HCT116 (cell line): ENCODE measurements at places on chromosomes 12 and 14. TPM values are rescaled to one million over a fixed set of nuclear protein-coding genes. Genes with fewer than 3 reads are reported as not detected.

RNU4-1 gene
- total RNA-seq: 2,323 TPM

DNA sequence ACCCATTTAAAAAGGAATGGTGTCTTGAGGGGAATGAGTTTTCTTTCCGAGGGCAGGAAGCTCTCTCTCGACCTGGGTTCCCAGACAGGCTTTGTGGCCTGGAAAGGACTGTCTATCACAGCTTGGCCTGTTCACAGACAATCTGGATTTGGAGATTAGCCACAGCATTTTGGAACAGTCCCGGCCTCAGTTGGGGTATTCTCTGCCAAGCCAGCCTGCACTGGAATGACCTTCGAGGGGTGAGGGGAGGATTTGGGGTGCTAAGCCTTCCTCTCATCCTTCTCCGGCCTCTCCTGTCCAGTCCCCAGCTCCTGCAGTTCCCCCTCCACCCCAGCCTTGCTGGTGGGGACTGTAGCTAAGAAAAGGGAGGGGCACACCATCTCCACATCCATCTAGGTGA is 13.0 kb downstream of the TBX5 start:
- no peak for DNase-seq

DNA sequence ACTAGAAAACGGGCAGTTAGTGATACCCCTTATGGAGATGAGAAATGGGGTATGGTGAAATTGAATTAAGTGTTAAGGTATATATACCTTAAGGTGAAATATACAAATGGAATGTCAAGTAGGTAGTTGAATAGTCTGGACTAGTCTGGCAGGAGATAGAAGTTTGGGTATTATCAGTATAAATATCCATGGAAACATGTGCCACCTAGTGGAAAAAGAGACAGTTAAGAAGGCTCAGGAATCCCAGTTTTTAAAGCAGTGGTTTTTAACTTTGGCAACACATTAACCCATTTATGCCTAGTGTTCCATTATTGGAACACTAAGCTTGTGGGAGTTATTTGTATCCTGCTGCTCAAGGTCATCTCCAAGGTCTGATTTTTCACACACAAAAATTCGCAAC is 38.6 kb upstream of the TPH2 start:
- DNase-seq: no peak

CCDC85C gene
- 42.3 TPM for total RNA-seq

DNA sequence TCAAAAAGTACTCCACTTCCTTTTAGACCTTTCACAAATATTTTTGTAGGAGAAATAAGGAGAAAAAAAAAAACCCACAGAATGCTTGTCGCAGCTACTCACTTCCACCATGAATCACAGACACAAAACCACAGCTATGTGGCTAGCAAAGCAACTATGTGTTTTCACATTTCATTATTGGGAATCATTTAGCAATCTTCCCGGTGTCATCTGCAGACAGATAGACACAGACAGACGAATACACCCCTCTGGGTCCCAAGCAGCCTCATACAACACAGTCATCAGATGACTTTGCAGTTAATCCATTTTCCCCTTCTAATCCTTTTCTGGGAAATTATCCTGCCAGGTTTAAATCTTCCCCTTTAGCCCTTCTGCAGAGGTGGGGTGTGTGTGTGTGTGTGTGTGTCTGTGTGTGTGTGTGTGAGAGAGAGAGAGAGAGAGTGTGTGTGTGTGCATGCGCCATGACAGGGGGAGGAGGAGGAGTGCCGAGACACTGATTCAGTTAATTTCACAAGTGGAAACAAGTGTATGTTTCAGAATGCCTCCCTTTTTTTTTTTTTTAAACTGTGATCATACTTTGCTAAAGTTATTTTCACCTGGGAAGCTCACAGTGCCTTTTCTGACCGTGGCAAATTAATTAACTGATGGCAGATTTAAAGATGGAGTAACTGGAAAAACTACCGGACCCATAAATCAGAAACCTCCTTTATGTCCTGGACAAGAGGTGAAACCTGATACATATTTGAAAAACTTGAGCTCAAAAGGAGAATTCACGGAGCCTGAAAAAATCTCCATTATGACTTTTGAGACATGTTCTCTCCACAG is 39.9 kb downstream of the LTBP2 start:
- peak; percentile 78 for DNase-seq

DNA sequence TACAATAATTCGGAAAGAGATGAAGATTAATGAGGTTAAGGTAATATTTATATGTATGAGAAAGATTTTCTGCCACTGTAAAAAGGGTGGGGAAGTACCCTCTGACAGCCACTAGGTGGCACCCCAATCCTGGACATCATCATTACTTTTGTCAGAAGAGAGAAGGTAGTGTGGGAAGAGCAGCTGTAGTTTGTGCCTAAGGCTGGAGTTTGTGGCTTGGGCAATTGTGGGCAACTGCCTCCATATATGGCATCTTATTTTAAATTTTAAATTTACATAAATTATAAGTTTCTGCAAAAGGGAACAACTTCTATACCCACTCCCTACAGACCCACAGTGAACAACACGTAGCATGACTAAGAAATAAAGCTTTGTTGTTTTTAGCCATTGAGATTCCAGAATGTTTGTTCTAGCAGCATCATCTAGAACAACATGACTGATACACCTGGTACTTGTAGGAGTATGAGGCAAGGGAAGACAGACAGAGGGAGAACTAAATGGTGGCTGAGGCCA is 34.4 kb upstream of the SYCP3 start:
- peak; percentile 44 for DNase-seq

LMO3 gene
- 0.34 TPM for total RNA-seq

HNF1A gene
- not detected for total RNA-seq

DCAF11 gene
- total RNA-seq: 47.5 TPM

SLC38A4 gene
- not detected for total RNA-seq

DNA sequence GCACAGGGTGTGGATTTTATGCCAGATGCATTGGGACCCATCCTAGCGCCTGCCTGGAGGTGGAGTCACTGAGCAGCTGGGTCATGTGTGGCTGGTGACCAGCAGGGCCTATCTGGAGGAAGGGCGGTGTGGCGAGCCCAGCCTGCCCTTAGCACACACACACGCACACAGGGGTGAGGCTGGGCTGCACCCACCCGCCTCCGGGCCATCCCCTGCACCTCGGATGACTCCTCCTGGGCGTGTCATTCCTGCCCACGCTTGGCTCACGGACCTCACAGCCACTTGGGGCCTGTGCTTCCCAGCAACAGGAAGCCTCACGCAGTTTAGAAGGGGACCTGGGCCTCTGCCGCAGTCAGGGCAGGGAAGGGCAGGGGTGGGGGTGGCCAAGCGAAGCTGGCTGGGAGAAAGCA is 36.2 kb upstream of the FZD10 start:
- DNase-seq: no peak

DNA sequence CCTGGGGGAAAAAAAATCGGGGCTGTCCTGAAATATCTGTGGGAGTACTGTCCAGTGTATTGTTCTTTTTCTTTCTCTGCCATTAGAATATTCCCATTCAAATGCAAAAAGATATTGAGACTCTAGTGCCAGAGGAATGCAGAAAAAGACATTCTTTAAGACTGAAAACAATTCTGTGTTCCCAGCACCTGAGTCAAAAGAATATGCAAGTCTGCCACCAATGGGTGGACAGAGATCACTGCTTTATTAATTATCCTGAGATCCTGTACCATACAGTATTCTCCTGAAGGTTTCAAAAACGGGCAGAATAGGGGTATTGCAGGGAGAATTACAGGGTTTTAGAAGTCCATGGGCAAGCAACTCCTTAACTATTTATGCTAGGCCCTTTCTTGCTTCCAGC is 361.8 kb downstream of the C12orf50 start:
- no peak for DNase-seq

PSMD9 gene
- 55.5 TPM for total RNA-seq

KRT71 gene
- total RNA-seq: not detected

BEGAIN gene
- total RNA-seq: 8.5 TPM

DICER1 gene
- 38.6 TPM for total RNA-seq
